T-helper 9 cell (primary cell): ENCODE measurements at places on chromosomes 2 and 18.

DNA sequence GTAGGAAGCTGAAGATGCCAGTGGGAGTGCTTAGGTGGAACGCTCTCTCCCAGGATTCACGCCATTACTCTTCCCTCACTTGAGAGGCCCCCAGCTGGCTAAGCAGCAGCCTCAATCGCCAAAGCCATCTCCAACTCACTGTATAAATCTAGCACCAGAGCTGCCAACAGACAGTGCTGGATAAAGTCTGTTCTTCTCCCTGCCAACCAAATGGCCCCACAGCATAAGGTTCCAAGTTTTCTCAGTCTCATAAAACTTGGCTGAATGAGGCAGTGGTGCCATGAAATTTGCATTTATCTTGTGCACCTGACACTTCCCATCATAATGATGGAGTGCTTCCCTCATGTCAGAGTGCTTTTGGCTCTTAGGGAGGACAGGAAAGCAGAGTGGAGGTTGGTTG, 428.2 kb upstream of the ETAA1 start:
- no peak for DNase-seq

DNA sequence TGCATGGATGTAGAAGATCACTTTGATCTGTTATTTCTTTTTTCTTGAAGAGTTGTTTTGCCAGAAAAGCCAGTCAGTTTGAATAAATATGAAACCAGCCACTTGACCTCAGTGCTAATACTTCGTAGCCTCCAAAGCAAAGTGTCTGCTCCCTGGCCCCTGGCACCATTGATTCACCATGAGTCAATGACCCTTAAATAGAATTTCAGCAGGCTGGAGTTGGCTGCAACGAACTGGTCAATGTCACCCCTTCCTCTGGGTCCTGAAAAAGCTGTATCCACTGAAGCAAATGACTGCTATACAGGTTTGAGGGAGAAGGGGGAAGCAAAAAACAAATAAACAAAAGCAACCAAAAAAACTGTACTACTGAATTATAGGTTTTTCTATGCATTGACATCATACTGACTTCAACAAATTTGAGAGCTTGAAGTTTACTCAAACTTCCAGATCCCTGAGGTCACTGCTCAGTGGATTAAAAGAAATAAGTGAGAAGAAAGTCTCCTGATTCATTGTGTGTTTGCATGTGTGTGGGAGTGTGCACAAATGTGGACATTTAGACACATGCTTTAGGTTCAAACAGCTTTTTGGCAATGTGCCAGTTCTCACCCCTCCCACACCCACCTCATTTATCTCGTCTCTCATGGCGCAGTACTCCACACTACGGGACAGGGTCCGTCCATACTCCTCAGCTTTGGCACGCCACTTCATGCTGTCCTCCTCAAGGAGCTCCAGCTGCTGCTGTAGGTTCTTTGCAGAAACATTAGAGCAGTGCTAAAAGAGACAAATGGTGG, 58.1 kb upstream of the TTN start:
- no peak for DNase-seq

DNA sequence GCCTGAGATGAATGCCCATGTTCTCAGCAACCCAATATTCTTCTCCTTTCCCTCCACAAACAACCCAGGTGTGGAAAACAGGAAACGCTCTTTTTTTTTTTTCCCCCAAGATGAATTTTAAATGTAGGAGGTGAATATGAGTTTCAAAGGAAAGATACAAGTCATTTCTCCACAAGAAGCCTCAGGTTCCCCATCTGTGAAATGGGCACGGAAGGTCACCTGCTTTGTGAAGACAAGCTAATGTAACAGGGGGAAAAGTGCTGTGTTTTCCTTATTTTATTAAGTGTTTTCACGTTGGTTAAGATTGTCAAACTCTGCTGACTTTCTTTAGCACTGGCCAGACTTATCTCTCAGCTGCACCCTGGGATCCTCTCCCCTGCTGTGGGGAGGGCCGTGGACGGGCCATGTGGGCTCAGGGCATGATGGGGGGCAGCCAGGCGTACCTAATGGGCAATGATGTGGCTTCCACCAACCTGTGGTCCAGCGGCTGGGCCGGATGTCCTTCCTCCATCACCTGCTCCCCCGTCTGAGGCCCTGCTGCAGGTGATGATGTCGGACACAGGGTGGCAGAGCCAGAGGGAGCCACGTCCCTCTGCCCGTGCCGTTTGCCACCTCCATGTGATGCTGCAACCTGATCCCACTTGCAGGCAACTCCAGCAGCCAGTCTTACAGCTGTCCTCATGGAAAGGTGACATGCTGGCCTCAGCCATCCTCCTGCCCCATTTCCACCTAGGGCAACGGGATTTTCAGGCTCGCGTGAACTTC, 130.0 kb upstream of the PXDN start:
- DNase-seq: no peak

GRCh38 chr2:20509770-20510490, 63.1 kb downstream of the RHOB start:
- no peak for DNase-seq

GRCh38 chr2:132969371-132969985, 299.5 kb upstream of the LYPD1 start:
- DNase-seq: no peak

GRCh38 chr18:13630716-13631268, 95.6 kb downstream of the FAM210A start:
- no peak for DNase-seq

DNA sequence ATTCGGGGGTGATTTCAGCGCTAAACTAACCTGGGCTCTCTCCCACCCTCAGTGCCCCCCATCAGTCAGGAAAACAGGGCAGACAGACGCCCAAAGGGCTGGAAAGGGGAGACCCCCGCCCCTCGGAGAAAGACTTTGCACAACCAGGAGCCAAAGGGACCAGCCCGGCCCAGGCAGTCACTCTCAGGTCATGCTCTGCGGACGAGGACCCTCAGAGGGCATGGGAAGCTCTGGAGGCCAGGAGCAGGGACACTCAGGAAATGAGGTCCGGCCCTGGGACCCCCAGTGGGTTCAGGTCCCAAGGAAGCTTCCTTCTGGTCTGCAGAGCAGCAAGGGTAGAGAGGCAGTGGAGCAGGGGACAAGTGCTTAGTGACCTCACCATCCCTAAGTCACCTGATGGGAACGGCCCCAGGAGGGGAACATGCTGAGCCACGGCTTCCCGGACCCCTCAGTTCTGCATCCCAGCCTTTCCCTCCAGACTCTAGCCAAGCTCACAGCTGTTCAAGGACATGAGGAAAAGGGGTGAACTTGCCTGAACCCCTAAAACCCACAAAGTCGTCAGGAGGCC, 88.0 kb upstream of the GPC1 start:
- no peak for DNase-seq

- no peak for DNase-seq
These were observed 71.3 kb upstream of the TXNDC2 start for GRCh38 chr18:9814431-9814830.

DNA sequence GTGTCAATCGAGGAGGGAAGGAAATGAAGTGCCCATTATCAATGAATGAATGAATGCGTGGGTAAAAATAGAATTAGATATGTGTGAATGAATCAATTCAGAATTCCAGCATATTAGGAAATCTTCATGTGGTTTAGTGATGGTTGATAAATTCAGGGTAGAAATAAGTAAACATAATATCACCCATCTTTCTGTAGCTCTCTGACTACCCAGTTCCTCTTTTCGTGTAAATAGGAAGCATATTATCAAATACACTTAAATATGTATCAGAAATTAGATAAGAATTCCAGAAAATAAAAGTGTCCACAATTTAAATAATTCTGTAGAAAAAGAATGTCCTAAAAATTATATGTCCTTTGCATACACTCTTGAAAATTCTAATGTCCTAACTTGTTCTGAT, 552.9 kb upstream of the LRATD1 start:
- DNase-seq: no peak

- DNase-seq: no peak
These were observed 396.3 kb downstream of the RIT2 start for GRCh38 chr18:42719221-42719620.

DNA sequence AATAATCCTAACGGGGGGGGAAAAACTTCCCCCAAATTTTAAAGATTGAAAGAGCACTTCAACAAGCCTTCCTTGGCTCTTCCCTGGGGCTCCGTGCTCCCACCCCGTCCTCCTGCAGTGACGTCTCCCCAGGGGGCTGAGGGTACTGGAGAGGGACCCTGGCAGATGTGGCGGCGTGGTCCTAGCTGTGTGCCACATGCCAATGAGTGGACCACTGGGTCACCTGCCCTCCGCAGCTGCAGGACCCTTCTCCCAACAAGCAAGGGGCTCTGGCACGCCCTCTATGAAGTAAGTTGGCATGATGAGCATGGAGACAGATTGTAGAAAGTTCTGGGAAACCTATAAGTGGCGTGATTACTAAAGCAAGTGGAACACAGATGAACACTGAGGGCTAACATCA, 46.7 kb downstream of the PXDN start:
- DNase-seq: no peak

- DNase-seq: peak; percentile 49
These were observed 105.6 kb upstream of the CD302 start for GRCh38 chr2:159903443-159904126.

DNA sequence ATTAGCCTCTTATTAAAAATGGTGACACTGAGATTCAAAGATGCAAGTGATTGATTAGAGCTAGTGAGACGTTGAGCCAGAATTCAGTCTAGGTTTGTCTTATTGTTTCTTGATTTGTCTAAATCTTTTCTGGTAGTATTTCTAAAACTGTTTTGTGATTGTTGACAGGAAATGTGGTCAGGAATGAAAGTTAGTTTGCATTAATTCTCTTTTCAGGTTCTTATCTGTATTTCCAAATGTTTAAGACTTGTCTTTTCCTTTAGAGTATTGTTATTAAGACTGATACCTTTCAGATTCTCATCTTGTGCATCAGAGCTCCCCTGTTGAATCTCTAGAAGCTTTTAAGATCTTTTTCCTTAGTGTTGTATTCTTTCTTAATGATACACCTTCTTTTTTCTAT, 89.3 kb downstream of the MBD5 start:
- no peak for DNase-seq

GRCh38 chr18:37534627-37535026, 31.0 kb downstream of the CELF4 start:
- no peak for DNase-seq

DNA sequence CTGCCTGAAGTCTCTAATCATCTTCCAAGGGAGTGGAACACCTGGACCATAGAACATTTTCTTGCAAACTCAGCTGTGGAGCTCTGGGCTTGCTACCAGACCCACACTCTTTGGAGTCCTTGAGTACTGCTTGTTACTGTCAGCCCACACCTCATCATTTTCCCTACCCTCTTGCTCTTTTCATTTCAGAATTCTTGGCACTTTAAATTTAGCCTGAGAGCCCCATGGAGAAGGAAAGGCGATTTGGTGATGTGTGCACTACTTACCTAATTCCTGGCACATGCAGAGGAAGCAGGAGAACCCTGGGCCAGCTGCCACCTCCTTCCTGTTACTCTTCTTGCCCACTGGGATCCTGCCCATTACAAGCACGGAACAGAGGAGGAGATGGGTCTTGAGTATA, 31.7 kb downstream of the TMEM178A start:
- no peak for DNase-seq

GRCh38 chr2:170524828-170525565, 190.1 kb upstream of the SP5 start:
- no peak for DNase-seq

DNA sequence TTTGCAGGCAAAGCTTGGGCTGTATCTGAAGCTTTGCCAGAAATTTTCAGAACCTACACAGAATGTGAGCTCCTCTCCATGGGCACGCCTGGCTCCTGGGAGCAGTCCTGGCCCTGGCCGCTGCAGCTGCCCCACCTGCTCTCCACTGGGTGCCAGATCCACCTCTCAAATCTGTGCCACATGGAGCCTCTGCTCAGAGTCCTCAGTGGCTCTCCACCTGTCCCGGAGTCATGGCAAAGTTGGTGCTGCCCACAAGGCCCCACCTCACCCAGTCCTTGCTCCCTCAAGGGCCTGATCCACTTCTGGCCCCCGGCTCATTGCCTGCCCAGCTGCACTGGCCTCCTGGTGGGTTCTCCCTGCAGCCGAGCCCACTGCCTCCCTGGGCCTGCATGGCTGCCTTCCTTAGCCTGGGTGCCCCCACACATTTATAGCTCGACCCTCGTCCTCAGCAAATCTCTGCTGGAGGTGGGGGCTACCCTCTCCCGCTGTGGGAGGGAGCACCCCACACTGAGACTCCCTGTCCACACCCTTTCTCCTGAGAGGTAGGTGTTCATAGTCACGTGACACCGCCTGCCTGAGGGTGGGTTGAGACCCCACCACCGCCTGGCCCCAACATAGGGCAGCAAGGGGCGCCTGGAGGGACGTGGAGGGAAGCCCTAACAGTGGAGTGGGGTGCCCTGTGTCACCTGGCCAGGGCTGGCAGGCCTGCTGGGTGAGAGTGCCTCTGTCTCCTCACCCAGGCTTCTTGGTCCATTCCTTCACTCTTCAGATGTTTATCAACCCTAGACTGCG, 224.1 kb downstream of the SH3RF3 start:
- DNase-seq: no peak

GRCh38 chr18:61750840-61751668, 141.8 kb downstream of the RNF152 start:
- DNase-seq: no peak

DNA sequence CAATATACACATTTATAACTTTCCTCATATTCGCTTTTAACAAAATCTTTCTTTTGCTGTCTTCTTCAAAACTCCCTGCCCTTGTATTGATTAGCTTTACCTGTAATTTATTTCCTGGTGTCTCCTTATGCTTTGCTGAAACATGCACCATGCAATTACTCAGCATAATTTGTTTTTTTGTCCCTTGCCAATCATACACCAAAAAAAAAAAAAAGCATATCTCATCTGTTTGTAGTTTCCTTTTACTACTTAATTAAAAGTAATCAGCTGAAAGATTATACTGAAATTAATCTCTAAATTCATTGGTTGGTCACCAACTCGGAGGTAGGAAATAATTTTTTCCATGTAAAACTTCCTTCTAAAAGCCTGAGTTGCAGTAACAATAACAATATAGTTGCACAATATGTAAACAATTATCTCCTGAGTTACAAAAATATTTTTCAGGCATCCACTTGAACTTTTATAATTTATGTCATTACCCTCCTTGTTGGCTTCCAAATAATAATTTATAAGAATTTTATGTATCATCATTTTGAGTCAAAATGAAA, 53.0 kb upstream of the ROCK1 start:
- DNase-seq: no peak

GRCh38 chr2:106104332-106105062, 89.6 kb downstream of the UXS1 start:
- DNase-seq: peak; percentile 43

GRCh38 chr2:78718473-78718872, 307.0 kb upstream of the REG3G start:
- DNase-seq: no peak

- DNase-seq: peak; percentile 12
These were observed 96.3 kb downstream of the FAM210A start for GRCh38 chr18:13629841-13630715.
